ENCODE measurements at places on chromosomes 3 and 15.

- DNase-seq: no peak
Observed at GRCh38 chr3:50278880-50279224, at the start of gene LSMEM2. LSMEM2 (plus strand) TSS chr3:50279087; CDS start chr3:50279114, 27 bp downstream.

DNA sequence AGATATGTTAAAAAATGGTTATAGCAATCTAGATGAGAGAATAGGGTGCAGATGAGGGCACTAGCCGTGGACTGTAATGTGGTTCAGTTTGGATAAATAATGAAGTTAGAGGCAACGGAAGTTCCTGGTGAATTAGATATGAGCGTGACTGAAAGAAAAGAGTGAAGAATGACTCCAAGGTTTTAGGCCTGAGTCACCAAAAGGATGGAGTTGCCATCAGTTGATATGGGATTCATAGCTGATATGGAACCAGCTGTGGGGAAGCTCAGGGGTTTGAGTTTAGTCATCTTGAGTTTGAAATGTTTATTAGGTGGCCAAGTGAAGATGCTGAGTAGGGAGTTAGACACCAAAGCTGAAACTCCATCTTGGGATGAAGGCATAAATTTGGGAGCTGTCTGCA is 66.2 kb downstream of the SSR3 start:
- no peak for DNase-seq

DNA sequence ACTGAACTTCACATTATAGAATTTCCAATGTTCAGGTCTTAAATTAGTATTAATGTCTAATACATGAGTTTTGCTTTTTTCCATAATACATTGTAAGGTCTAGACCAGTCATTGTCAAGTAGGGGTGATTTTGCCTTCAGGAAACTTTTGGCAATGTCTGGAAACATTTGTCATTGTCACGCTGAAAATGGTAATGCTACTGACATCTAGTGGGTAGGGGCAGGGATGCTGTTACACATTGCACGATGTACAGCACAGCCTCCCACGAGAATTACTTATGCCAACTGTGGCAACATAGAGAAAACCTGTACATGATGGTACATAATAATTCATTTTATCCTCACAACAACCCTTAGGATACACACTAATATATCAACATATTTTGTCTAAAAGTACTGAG is 384.1 kb downstream of the CADM2 start:
- no peak for DNase-seq

GRCh38 chr3:61562721-61563312 is 1.4 kb downstream of the PTPRG start:
- DNase-seq: peak; percentile 60

All from nephron progenitor cell (in vitro differentiated cells).